ENCODE measurements at places on chromosomes 11 and 22.

- DNase-seq = no peak
Measured at GRCh38 chr11:35116762-35117640, 22.0 kb upstream of the CD44 start.

DNA sequence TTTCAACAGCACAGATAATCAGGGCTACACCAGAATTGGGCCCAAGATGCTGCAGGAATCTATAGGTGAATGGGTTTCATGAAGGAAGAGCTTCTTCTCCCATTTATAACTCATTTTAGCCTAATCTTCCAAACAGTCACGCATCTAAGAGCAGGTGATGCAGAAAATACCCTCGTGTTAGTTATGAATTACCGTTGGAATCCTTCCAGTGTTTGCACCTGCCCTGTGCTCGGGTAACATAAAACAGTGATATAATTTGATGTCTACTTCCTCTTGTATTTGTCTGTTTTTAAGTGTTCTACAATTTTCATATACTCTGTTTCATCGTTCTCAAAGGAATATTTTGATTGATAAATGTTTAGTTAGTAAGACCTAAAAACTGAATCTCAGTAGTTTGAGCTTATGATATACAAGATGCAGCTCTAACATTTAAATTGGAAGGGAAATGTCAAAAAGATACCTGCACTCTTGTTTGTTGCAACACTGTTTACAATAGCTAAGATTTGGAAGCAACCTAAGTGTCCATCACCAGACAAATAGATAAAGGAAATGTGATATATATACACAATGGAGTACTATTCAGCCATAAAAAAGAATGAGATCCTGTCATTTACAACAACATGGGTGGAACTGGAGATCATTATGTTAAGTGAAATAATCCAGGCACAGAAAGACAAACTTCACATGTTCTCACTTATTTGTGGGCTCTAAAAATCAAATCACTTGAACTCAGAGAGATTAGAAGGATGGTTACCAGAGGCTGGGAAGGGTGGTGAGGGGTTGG lies 42.1 kb downstream of the PPARA start:
- DNase-seq = no peak

GRCh38 chr11:44578279-44578678 lies 12.8 kb downstream of the CD82 start:
- no peak for DNase-seq

DNA sequence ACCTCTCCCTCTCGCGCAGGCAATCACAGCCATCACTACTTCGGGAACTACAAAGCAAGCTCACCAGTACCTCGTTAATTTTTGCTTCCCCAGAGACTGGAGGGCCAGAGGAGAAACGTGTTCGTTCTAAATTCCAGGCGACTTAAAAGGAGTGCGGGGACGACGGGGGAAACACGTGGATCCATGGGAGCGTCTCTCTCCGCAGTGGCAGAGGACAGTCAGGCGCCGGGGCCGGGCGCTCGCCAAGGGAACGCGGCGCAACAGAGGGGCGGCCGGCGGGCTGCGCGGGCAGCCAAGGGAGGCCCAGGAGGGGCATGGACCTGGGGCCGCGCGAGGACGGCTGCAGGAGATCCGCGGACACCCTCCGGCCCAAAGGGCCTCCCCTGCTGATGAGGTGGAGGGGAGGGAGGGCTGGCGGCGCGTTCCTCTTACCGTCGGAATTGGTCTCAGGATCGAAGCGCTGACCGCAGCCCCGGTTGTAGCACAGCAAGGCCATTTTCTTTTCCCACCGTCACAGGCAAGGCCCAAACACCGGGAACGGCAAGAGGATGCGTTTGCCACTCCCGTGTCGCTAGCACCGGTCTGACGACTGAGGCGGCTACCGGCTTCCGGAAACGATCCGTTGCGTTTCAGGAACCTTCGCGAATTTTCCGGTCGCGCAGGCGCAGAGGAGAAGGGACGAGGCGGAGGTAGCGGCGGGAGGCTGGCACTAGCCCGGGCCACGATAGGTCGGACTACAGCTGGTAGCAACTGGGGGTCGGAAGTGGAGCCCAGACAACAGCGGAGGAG lies at the start of gene CHORDC1:
TSS of gene CHORDC1 (minus strand) at position 591 of the 789 bp plus-strand sequence. CDS start at position 496, 95 bp downstream.
- DNase-seq = peak; percentile 87

DNA sequence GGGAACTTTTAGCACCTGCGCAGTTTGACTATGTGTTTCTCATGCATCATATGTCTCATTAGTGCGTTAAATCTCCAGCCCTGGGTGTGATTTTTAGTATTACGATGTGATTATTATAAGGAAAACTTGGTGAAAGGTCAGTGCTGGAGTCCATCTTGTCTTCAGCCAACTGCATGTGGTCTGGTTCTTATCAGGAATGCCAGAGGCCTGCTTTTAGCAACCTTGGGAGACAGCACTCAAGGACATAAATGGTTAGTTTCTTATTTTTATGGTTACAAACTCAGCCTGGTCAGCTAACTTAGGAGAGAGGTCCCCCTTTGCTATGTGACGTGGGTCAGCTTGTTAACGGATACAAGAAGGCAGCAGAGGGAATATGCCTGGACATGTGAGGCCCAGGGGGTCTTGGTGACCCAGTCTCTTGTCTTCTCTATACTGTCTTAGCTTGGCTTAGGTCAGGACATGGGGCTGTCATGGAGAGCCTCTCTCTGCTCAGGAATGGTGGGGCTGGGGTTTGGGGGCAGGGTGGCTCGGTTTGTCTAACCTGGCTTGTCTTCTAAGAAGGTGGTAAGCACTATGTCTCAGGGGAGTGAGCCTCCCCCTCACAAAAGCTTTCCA lies 21.5 kb downstream of the KCTD21 start:
- DNase-seq = no peak
